Heart left ventricle (tissue), 16 donors: ENCODE measurements at places on chromosomes 16 and 17. TPM values are rescaled to one million over a fixed set of nuclear protein-coding genes. Genes with fewer than 3 reads are reported as not detected.

The CHRNE gene
- total RNA-seq = 0.48 TPM

The SLC13A2 gene
- total RNA-seq = not detected

The PYY gene
- total RNA-seq = not detected

The TBC1D3D gene
- total RNA-seq = not detected

DNA sequence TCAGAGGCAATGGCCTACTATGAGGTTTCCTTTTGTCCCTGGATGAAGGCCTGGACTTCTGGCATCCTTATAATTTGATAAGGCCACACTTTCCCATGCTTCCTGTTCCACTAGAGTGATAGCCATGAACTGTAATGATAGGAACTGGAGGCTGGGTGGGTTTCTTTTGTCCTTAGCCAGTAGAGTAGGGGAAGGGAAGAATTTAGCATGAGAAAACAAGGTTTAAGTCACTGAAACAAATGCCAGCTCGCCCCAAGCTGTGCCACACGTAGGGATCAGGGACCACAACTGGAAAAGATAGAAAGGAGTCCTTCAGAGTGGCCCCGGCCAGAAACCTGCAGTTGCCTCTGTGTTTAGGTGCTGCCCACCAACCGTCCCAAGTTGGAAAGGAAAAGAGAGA is 80.9 kb upstream of the C17orf78 start:
- no peak for DNase-seq

GRCh38 chr17:57559634-57560318 is 185.3 kb downstream of the CCDC182 start:
- no peak for DNase-seq

GRCh38 chr16:75121949-75122568 is 5.5 kb upstream of the LDHD start:
- no peak for DNase-seq

DNA sequence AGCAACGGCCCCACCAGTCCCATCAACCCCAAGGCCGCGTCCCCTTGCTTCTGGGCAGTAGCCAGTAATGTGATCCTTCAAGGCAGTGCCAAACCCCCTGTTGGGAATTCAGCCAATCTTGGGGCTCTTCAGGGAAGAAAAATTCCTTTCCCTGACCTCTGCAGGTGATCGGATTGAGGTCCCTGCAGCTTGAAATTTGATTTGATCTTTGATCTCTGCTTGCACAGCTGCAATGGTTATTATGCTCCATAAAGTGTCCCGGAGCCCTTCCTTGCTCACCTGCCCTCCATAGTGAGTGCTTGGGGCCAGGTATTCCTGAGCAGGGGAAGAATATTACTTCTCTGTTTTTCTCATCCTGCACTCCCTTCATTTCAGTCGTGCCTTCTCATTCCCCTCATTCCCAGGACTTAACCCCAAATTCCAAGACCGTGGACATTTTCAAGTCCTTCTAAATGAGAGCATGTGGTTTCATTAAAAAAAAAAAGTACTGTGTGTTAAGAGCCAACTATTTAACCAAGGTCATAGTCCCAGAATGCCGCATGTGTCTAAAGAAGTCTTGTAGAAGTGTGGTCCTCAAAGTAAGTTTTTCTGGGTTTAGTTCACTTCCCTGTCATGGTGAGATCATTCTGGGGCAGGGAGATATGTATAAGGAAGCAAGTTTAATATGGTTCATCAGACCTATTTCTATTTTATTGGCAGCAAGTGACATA is 56.3 kb downstream of the SOX9 start:
- DNase-seq = no peak

DNA sequence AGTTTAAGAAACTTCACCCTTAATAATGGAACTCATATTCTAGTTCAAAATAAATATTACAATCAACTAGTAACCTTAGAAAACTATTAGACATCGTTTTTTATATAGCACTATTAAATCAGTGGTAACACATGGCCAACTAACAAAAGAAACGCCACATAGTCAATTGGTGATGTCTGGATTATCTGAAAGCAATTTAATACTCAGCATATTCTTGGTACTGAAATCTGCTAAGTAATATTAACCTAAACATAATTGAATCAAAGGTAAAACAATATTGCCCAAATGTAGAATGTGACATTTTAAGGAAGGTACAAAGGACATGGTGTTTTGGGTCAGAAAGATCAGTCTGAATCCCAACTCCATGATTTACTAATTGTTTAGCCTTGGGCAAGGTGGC is 11.1 kb upstream of the RSL1D1 start:
- no peak for DNase-seq

- DNase-seq = no peak
Observed at GRCh38 chr16:22007159-22007508, 777 bp upstream of the MOSMO start.
